ENCODE measurements at places on chromosomes 11 and 22.

DNA sequence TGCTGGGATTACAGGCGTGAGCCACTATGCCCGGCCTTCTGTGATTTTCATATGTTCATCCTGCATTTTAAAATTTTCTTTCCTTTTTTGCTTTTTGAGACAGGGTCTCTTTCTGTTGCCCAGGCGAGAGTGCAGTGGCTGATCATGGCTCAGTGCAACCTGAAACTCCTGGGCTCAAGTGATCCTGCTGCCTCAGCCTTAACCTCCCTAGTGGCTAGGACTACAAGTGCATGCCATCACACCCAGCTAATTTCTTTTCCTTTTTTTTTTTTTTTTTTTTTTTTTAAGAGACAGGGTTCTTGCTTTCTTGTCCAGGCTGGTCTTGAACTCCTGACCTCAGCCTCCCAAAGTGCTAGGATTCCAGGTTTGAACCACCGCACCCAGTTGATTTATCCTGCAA, 54.1 kb upstream of the WT1 start:
- no peak overlapping the region for H3K27ac ChIP-seq
- H3K27me3 ChIP-seq, result no peaks in the 10 kb centered on the region
- H3K4me3 ChIP-seq, result no peak overlapping the region
- H3K36me3 ChIP-seq, result no peaks in the 10 kb centered on the region

GRCh38 chr11:28596816-28597215, 488.6 kb downstream of the METTL15 start:
- no peaks in the 10 kb centered on the region for H3K4me1 ChIP-seq
- H3K36me3 ChIP-seq, result no peaks in the 10 kb centered on the region
- no peaks in the 10 kb centered on the region for H3K27me3 ChIP-seq
- H3K27ac ChIP-seq, result no peak overlapping the region
- no peak overlapping the region for H3K4me3 ChIP-seq
- DNase-seq, result no peak

DNA sequence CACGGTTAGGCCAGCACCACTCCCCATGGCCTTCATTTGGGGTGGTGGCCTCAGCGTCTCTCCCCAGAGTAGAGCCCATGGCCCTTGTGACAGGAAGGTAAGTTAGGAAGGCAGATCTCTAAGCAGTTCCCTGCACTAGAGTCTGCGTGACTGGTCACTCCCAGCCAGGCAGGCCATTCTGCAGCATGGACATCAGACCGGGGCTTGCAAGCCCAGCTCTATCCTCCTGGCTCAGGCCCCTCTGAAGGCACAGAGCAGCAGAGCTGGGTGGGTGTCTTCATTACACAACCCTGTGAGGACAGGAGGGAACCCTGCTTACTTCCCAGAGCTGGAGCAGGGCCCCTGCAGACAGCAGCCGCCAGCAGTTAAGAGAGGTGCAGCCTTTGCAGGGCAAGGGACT, 77.3 kb downstream of the PIWIL3 start:
- no peaks in the 10 kb centered on the region for H3K36me3 ChIP-seq
- no peak overlapping the region for H3K27ac ChIP-seq
- no peaks in the 10 kb centered on the region for H3K4me1 ChIP-seq
- H3K27me3 ChIP-seq, result no peaks in the 10 kb centered on the region
- DNase-seq, result no peak

- H3K4me1 ChIP-seq, result no peaks in the 10 kb centered on the region
- H3K27me3 ChIP-seq, result peaks cover 16% of the 10 kb centered on the region
- no peak overlapping the region for H3K4me3 ChIP-seq
- no peak for DNase-seq
- H3K36me3 ChIP-seq, result no peaks in the 10 kb centered on the region
- no peak overlapping the region for H3K27ac ChIP-seq
Measured at GRCh38 chr22:48415520-48415919, 1412.2 kb downstream of the BRD1 start.

DNA sequence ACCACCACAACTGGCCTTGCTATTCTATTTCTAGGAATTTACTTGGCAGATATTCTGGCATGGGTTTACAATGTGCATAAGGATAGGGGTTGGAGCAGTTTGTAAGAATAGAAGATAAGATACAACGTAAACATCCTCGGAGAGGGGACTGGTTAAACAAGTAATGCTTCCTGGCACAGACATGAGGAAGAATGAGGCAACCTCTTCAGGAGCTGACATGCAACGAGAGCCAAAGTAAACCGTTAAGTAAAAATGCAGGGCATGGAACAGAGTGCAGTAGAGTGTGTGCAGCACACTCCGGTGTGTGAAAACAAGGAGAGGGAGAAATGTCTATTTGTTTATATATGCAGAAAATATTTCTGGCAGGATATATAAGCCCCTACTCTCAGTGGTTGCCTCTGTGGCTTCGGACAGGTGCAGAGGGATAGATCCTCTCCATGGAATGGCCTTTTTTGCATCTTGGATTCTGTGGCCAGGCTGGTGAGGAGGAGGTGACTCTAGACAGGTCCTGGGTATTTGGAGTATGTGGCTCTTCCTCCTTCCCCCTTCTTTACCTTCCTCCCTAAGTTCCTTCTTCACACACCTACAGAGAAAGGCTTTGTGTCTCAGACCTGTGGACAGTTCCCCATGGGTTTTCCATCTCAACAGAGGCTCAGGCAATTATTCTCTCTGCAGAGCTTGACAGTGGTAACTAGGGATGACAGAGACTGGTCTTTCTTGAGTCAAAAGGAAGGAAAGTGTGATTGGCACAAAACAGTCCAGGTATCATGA, 2.5 kb downstream of the RAB36 start:
- H3K27me3 ChIP-seq, result no peaks in the 10 kb centered on the region
- no peaks in the 10 kb centered on the region for H3K36me3 ChIP-seq
- no peak for DNase-seq
- no peak overlapping the region for H3K4me3 ChIP-seq
- no peak overlapping the region for H3K27ac ChIP-seq
- H3K4me1 ChIP-seq, result peaks cover 16% of the 10 kb centered on the region

DNA sequence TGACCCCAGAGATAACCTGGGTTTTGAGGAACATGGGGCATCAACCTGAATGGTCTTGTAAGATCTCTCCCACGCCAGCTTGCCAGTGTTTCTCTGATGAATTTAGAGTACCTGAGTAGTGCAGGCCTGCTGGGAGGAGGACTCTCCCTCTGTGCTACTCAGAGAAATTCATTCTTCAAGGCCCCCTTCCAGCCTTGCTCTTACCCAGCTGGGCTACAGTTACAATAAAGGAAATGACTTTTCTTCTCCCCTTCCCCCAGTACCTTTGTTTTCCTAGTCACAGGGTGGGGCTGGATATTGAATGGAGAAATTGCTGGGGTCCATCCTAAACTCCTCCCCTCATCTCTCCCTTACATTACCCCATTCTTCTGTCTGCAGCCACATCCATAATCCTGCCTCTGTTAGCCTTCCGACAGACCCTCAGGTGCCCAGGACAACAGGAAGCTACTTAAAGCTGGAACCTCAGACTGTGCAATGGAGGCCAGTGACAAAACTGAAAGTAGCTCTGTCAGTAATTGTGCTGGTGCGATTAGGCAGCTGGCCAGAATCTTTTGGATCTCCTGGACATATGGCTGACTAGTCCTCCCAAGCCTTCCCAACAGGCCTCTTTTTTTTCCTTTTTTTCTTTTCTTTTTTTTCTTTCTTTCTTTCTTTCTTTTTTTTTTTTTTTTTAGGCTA, 17.4 kb downstream of the LIMK2 start:
- peaks cover 24% of the 10 kb centered on the region for H3K4me1 ChIP-seq
- DNase-seq, result no peak

- no peaks in the 10 kb centered on the region for H3K36me3 ChIP-seq
- no peak for DNase-seq
Measured at GRCh38 chr11:33642461-33643166, 58.0 kb downstream of the C11orf91 start.

Measured in activated T-cell treated with anti-CD3 and anti-CD28 coated beads, Interleukin-2, amount 50 U/mL, for 72 hours (primary cell).